ENCODE measurements at places on chromosomes 2 and 18.
A peak's percentile ranks its signal among the peaks of the same experiment; 100 is the strongest.

- DNase-seq, result no peak
These were observed 38.0 kb downstream of the EHBP1 start for GRCh38 chr2:62743506-62743905.

GRCh38 chr18:37432436-37433195, 133.0 kb downstream of the CELF4 start:
- DNase-seq, result no peak

- DNase-seq, result no peak
These were observed 272.3 kb downstream of the RAD51AP2 start for GRCh38 chr2:17245906-17246305.

- no peak for DNase-seq
These were observed 18.4 kb upstream of the PIEZO2 start for GRCh38 chr18:11167778-11168177.

- DNase-seq, result no peak
These were observed 24.9 kb downstream of the HTR2B start for GRCh38 chr2:231099918-231100317.

DNA sequence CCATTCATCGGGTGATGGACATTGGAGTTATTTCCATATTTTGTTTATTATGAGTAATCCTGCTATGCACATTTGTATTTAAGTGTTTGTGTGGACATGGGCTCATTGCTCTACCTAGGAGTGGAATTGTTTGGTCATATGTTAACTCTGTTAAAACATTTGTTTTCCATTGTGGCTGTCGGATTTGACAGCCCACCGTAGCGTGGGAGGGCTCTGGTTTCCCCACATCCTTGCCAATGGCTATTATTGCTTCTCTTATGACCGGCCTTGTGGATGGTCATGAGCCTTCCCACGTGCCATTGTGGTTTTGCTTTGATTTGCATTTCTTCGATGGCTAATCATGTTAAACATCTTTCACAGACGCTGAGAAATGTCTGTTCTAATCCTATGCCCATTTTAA, 92.0 kb downstream of the ZNF236 start:
- DNase-seq, result peak; percentile 32

GRCh38 chr2:241846406-241846805, 12.3 kb downstream of the PDCD1 start:
- no peak for DNase-seq

- no peak for DNase-seq
These were observed 120.2 kb downstream of the GBX2 start for GRCh38 chr2:236047886-236048540.

GRCh38 chr2:104658904-104659591, 194.9 kb upstream of the POU3F3 start:
- no peak for DNase-seq

GRCh38 chr18:42305869-42306593, 351.0 kb downstream of the PIK3C3 start:
- no peak for DNase-seq

DNA sequence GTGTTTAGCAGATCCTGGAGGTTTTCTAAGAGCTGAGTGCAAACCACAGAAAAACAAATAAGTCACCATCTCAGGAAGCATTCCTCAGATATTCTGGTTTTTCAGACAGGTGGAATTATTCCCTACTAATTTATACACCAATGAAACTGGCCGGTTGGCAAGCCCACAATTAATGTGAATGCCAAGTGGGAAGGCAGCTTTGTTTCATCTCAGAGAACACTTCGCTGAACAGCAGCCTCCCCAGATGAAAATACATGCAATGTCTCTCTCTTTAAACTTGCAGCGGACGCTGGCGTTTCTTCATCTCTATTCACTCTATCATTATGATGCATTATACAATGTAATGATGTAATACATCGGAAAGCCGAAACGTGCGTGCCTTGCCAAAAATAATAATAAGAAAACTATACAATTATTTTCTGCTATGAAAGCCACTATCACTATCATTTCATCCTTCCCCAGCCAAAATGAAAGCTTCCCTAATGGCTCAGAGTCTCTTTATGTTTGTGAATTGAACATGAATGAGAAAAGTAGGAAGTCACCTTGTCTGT, 649.4 kb downstream of the BCL11A start:
- DNase-seq, result no peak

DNA sequence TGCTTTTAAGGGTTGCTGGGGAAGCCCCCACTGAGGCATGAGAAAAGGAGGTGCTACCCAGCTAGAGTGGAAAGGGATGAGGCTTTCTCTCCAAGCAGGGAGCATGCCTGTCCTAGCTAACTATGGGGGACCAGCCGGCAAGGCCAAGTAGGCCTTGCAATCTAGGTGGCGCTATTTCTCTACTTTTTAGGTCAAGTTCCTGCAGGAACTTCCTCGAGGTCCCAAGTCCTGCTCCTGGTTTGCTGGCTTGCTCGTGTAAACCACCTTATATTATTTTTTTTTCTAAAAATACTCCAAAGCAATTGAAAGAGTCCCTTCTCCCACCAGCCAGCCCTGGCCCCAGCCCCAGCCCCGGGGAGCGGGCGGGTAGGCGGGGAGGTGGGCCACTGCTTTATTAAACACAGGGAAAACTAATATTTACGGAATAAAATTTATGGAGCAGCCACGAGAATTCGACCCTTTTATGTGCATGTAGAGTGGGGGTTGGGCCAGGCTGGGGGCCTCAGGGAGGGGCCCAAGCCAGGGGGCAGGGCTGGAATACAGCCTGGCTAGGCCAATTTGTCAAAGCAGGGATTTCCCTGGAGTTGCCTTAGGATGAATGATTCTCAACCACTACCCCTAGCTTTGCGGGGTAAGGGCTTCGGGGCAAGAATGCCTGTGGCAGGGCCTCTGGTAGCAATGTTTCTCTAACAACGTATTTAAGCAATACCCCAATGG, 12.8 kb upstream of the IHH start:
- peak; percentile 67 for DNase-seq

DNA sequence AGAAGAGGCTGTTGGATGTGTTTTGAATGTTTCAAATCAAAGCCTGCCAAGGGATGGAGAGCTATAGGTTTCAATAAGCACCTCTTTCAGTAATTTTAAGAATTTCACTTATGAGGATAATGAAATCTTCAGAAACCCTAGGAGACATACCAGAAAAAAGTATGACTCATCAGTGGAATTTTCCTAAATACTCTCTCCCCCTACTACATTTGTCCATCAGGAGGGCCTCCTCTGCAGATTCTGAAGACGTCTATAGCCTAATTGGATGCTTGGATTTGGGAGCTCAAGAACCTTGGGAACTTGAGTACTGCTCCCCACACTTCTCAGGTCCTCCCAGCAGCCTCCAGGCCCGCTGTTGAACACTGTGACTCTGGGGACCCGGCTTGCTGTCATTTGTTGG, 374.3 kb downstream of the SLC4A3 start:
- DNase-seq, result no peak

GRCh38 chr2:215651412-215651811, 215.5 kb upstream of the FN1 start:
- DNase-seq, result no peak

GRCh38 chr2:121489284-121489683, 41.4 kb upstream of the RNU4ATAC start:
- DNase-seq, result no peak

DNA sequence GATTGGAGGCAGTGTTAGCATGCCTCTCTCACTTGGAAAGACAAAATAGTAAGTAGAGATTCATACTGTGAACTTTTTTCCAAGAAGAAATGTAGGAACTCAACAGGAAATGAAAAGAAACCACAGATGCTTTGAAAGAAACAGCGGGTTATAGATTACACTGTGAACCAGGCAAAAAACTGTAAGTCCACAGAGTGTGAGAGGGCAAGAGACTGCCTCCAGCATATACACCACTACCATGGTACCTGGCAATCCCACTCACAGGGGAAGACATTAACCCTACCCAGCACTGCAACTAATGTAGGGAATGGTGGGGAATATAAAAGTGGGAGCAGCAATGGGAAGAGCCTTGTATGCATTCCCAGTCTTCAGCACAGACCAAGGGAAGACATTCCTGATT, 150.6 kb upstream of the GALNT5 start:
- no peak for DNase-seq

- DNase-seq, result no peak
These were observed 4.1 kb downstream of the ATG4B start for GRCh38 chr2:241641631-241642030.

DNA sequence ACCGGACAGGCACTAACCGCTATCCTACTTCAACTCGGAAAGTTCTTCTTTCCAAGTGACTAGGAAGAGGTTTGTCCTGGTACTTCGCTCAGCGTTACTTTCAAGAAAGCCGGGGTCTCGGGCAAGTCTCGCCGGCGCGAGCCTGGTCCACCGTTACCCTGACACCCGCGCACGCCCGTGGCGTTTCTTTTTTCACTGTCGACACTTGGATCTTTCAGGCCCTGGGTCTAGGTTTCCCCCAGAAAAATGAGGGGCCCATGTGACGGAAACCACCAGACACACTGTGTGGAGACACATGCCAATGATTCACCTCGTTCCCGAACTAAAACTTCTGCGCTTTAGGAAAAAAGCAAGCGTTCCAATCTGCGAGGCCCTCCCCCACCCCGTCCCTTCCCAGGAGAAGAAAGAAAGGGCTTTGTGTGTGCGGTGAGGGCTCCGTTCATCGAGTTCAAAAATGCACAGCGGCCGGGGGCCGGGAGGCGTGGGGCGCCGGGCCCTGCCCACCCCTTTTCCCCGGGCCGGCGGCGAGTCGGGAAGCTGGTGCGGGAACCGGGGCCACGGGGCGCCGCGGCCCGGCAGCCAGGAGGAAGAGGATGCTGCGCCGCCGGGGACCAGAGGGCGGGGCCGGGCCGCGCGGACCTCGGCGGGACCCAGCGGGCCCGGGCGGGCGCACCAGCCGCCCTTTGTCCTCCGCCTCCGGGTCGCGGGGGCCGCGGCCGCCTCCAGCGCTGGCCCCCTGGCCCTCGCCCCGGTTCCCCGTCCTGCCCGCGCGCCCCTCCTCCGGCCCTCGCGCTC, 2.6 kb downstream of the ZNF521 start:
- DNase-seq, result peak; percentile 24

GRCh38 chr2:24122366-24123194, 554 bp downstream of the PFN4 start:
- no peak for DNase-seq

- no peak for DNase-seq
These were observed 1.3 kb downstream of the MGAT4A start for GRCh38 chr2:98729652-98730051.

GRCh38 chr2:12300927-12301326, 415.8 kb upstream of the TRIB2 start:
- no peak for DNase-seq

DNA sequence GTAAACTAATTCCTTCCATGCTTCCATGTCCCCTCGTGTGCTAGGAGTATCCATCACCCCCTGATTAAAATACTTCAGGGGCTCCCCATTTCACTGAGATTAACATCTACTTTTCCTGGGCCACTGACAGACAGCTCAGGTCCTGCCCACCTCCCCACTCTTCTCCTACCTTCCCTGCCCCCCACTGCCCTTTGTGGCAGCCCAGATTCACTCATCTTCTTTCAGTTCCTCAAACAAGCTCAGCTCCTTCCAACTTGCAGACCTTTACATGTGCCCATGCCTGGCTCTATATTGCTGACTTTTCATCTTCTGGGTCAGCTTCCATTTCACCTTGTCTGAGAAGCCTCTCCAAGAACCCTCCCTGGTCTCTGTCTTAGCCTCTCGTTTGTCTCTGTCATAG, 12.0 kb downstream of the RUFY4 start:
- DNase-seq, result peak; percentile 63

- DNase-seq, result no peak
These were observed 165.5 kb downstream of the SH3RF3 start for GRCh38 chr2:109294523-109294922.

GRCh38 chr18:35267809-35268208, 22.2 kb downstream of the ZSCAN30 start:
- DNase-seq, result no peak

DNA sequence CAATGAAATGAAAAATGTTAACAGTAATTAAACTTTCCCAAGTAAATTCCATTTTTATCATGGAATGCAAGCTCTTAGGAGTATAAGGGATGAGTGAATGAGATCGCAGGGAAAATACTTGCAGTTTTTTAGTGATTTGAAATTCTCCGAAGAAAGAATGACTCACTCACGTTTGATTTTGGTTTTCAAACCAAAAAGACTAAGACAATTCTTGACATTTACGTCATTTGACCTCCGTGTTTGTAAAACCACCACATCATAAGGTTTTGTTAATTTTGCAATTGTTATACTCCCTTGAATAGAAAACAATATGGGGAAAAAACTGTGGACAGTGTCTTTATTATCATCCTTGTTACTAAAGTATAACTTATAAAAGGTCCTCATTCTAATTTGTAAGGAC, 29.4 kb downstream of the COL4A4 start:
- DNase-seq, result no peak

DNA sequence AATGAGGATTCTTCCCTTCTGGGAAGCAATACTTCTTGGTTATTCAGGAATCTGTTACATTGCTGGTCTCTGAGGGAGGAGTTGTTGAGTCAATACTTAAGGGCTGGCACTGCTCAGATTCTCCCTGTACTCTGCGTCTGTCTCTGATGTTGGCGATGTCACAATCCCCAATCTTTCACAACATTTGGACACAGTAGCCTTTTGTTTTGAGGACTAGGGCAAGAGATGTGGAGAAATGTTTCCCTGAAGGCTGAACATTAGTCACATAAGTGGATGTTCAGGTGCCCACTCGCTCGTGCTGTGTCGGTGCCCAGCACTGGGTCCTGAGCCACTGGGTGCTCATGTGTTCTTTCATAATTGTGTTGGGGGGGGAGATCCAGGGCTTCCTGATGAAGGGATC, 55.0 kb downstream of the MAPK4 start:
- no peak for DNase-seq

DNA sequence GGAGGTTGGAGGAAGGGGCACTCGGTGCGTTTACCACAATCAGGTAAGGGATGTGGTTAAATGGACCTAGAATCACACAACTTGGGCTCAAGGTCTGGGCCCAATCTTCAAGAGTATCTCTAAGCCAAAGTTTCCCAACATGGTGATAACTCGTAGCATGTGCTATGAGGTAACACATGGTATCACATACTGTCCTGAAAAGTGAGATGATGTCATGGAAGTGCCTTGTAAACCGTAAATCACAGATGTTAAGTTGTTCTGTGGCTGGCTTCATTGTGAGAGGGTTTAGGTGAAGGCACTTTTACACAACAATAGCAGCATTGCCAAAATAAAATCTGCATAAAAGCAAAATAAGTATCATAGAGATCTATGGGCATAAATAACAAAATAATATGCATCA, 551.8 kb downstream of the PLCL1 start:
- DNase-seq, result no peak

GRCh38 chr2:241088376-241088775, 13.7 kb downstream of the MTERF4 start:
- DNase-seq, result no peak

DNA sequence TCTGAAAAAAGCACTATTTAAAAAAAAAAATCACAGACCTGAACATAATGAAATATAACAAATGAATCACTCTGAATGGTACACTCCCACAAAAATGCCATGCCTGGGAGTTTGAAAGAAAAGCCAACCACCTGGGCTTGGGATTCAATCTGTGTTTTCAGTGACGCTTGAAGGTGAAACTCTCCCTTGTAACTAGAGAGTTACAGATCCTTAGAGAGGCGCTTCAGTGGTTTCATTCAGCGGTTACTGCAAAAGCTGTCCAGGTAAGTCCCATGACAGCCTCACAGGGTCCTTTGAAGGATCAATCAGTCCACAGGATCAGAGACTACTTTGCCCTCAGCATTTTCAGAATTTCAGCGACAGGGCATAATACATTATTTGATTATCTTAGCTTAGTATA, 627.3 kb downstream of the IRS1 start:
- no peak for DNase-seq

- DNase-seq, result no peak
These were observed 176.4 kb downstream of the TMEM247 start for GRCh38 chr2:46655551-46656436.

Measured in GM10248 (cell line).